ENCODE measurements at places on chromosomes 3 and 15.

DNA sequence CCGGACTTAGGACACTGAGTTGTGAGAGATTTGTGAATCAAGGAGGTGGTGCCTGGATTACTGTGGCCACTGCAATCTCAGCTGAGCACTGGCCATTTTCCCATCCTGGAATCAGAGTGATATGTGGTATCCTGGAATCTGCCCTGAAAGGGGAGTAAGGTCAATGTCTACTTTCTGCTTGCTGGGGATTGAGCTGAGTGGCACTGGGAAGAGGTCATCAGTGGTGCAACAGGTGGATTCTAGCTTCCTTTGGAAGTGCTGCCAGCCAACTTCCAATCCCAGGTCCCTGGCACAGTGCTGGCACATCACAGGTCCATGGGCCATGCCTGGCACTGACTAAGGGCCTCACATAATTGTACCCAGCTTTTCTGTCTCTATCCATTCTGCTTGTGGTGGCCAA, 20.6 kb upstream of the TSEN2 start:
- DNase-seq, result no peak

DNA sequence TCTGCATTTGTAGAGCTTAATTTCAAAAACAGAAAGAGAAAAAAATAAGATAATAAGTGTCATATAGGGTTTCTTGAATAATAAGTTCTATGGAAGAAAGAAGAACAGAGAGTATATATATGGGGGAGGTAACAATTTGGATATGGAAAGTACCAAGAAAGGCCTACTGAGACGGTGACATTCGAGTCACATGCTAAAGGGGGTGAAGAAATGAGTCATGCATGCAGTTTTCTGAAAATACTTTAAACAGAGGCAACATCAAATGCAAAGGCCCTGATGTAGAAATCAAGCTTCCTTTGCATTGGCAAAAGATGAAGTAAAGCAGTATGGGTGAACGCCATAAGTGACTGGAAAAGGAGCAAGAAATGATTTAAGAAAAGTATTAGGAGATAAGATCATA, 371.6 kb upstream of the ZNF385D start:
- no peak for DNase-seq

DNA sequence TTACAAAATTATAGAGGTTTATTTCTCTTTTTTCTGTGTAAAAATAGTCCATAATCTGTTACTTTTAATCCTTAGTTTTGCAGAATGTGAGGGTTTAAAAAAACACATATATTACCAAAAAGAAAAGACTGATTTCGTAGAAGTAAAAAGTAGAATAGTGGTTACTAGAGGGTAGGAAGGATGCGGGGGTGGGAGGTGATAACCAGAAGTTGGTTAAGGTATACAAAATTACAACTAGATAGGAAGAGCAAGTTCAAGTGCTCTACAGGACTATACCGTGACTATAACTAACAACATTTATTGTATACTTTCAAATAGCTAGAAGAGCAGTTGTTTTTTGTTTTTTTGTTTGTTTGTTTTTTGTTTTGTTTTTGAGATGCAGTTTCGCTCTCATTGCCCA, 16.1 kb downstream of the CASR start:
- no peak for DNase-seq

GRCh38 chr3:123700791-123701722, 116.2 kb upstream of the HACD2 start:
- no peak for DNase-seq

GRCh38 chr3:154510780-154511179, 80.8 kb upstream of the GPR149 start:
- DNase-seq, result no peak

DNA sequence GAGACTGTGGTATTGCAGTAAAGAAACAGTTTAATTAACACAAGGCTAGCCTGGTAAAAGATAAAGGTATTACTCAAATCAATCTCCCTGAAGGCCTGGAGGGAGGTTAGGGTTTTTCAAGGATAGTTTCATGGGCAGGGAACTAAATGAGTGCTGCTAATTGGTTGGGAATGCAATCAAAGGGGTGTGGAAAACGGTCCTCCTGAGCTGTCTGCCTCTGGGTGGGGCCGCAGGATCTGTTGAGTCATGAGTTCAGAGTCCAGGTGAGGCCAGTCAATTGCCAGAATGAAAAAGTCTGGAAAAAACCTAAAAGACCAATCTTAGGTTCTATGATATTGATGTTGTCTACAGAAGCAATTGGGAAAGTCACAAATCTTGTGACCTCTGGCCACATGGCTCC, 293.2 kb downstream of the MCTP2 start:
- DNase-seq, result no peak

DNA sequence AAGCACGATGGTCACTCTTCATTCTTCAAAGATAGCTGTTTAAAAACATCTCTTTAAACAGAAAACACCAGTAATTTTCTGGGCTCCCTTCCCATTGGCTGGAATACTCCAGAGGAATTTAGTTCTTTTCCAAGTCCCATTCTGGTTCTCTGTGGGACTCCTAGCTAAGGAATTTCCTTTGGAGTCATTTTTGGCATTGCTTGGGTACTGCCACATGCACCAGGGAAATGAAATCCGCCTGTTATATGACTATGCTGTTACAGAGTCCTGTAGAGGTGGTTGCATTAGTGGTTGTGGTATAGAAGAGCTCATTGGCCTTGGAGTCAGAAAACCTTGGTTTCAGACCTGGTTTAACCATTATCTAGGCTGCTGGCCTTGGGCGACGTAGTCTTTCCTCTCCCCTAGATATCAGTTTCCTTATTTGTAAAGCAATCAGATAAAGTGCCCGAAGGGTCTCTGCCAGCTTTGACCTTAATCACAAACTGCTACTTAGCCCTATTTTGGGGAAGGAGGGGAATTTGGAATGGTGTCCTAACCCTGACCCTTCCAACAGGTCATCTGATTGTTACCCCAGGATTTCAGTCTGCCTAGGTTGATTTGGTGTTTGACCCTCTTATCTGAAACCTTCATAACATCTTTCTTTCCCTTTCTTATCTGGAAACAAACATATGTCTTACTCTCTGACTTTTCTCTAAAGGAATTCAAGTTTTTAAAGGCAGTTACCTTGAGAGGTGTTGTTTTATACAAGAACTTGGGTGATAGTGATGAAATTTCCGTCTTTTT, 13.4 kb downstream of the RTP1 start:
- no peak for DNase-seq

- DNase-seq, result no peak
These were observed 77.4 kb upstream of the PCSK6 start for GRCh38 chr15:101566748-101567488.

DNA sequence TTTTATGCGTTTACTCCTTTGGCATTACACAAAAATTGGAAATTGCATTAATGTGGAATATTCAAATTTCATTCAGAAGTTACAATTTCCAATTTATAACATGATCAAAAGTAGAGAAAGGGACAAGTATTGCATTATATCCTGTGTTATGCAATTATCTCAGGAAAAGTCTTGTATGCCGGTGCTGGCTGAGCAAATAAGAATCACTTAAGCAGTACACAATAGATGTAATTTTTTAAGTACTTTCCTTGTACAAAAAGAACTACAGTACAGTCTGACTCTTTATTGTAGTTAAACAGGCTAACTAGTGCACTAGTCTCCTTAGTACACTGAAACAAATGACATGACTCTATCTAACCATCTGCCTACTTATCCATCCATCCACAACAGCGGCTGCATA, 493.2 kb upstream of the KCNMB2 start:
- no peak for DNase-seq

- DNase-seq, result no peak
These were observed 112.8 kb upstream of the ICE2 start for GRCh38 chr15:60591496-60592370.

GRCh38 chr3:28050885-28051284, 190.5 kb upstream of the CMC1 start:
- peak; percentile 34 for DNase-seq

GRCh38 chr3:128945041-128945877, 48.6 kb downstream of the CFAP92 start:
- no peak for DNase-seq

All from activated CD4-positive, alpha-beta T cell treated with anti-CD3 and anti-CD28 coated beads for 24 hours (primary cell).